ENCODE measurements at places on chromosomes 4 and X.

DNA sequence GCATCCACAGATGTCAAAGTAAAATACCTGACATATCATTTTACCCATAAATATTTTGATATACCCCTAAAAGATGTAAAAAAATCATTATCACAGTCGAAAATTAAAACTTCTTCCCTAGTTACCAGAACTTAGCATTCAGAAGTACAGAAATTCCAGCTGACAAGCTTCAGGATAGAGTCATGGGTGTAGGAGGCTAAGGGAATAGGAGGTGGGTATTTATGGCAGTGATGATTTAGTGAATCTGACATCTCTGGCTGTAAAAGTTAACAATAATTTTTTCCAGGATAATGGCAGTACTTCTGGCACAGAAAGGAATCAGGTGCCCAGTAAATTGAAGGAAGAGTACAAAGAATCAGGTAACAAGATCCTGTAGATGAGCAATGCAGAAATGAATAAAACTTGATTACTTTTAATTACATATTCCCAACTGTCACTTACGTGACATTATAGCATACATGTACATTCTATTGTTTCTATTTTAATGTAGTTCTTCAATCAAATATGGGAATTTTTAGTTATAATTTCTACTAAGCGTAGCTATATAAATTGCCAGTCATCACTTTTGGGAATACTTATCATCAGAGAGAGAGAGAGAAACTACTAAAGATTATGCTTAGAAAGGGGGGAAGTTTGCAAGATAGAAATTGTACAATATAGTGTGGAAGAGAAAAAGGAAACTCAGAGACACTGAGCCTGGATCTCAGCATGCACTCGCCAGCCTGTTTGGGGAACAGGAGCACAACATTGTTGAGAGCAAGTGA is 143.4 kb downstream of the TMEM144 start:
- DNase-seq = no peak

- DNase-seq = peak; percentile 0
These were observed 37.8 kb downstream of the CNKSR2 start for GRCh38 chrX:21412029-21412428.

GRCh38 chr4:123480706-123481418 is 84.3 kb downstream of the SPRY1 start:
- DNase-seq = no peak

- DNase-seq = peak; percentile 36
These were observed 3.4 kb downstream of the ATP1B4 start for GRCh38 chrX:120365320-120365719.

GRCh38 chr4:185722029-185722316 is 90.0 kb downstream of the SORBS2 start:
- DNase-seq = no peak

DNA sequence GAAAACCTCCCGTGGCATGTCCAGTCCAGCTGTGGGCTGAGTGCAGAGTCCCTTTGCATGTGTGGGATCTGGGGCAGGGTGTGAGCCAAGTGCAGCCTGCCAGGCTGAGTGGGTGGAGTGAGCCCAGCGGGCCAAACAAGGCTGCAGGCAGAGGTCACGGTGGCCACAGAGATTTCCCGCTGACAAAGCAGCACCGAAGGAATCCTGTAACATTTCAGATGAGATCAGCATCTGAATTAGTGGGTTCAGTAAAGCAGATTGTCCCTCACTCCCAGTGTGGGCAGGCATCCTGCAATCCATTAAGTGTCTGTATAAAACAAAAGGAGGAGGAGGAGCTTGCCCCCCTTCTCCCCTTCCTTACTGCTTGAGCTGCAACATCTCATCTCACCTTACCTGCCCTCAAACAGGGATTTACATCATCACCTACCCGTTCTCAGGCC is 324.4 kb downstream of the FAT4 start:
- no peak for DNase-seq

- no peak for DNase-seq
These were observed 162.2 kb downstream of the DCHS2 start for GRCh38 chr4:154329268-154329868.

DNA sequence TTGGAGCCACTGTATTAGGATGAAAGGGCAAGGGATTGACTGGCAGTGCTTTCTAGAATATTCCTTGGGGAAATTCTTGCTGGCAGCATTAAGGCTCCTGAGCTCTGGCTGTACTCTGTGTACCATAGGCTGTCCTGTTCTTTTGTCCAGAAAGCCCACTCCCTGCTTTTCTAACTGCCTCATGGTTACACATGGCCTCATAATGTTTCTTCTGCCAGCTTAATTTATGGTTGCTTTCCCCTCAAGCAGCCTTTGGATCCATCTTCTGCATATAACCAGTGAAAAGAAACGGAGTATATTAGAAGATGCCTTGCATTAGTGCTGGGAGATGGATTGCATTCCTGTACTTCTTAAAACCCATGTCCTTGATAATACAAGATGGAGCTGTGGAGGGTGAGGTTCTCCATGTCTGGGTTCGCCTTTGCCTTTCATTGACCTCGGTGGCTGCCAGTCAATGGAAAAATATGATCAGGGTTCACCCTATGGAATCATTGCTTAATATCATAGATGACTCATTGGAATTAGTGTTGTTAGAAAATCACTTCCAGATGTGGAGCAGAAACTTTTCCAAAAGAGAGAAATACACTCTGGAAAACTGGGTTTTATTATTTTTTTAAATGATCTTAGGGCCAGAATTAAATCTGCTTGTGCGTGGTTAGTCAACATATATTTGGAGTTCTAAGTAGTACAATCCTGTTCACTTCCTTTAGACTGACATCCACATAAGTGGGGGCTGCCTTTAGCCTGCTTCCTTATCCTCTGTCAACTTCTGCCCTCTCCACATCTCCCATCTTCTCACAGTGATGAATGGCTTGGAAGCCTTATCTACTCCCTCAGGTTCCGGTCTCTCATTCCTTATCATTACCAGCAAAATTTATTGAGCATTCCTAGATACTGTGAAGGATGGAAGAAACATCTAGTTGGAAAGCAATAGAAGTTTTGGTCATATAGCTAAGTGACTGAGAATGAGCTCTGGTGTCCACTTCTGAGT is 24.9 kb downstream of the DOCK11 start:
- DNase-seq = no peak

DNA sequence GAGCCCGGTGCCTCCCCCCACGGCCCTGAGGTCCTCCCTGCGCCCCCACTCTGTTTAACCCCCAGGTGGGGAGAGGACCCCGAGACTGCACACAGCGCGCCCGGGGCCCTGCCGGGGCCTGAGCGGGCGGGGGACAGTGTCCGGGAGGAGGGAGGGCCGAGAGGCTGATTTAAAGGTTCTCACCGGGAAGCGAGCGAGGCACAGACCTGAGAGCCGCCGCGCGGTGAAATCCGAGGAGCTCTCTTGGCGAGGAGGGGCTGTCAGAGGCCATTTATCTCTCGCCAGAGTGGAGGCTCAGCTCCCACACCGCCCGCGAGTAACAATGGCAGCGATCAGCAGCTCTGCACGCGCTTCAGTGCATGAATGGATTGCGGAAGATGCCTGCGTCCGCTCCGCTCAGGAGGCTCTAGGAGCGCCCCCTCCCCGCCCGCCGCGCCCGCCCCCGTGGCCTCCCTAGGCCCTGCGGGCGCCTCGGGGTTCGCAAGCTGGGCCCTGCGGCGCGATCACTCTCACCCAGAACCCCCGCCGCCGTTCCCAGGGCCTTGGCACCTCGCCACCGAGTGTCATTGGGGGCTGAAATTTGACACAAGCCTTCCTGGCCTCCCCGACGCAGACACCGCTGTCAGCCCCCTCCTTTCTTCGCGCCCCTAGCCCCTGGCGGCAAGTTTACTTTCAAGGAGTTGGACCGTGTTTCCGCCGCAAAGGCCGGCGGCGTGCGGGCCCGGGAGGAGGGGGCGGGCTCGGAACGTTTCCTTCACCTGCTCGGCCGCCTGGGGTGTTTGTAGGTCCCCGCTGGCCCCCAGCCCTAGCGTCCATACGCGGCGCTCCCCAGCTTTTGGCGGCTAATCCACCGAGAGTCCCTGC is 48.7 kb upstream of the BCOR start:
- DNase-seq = peak; percentile 52

DNA sequence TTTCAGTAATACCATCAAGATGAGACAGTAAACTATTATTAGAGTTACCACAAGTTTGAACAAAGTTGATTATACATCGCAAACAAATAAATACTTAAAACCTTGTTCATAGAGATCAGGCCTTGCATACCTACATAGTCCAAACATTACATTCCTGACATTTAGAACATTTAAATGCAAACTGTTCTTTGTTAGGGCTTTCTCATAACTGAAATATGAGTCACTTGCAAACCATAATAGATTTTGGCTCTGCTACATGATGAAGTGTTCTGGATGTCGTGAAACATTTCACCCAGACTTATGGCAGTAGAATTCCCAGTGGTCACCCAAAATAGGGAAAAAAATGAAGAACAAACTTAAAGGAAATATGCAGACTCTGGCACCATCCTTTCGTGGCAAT is 75.0 kb downstream of the FAT4 start:
- peak; percentile 84 for DNase-seq

DNA sequence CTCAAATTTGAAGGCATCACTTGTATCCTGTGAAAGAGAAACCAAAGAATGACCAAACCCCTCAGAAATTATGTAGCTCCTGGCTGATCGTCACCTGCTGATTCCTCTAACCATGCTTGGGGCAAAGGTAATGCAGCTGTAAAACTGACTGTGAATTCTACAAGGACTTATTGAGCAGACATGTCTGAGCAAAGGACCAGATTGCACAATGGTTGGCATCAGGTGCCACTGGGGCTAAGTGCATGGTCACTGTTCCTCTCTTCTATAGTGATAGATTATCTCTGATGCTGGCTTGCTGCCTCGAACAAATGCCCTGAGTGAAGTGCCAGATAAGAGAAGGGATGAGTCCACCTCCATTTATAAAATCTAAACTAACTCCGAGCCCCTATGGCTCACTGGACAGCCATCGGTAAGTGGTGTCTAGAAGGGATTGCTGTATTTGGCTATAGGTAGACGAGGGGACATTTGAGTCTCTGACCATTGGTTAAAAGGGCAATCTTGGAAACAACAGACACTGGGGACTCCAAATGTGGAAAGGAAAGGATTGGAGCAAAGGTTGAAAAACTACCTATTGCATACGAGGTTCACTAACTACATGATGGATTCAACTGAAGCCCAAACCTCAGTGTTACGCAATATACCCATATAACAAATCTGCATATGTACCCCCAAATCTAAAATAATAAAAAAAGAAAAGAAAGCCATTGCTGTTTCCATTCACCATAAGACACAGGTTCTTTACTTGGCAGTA is 110.7 kb upstream of the IGSF1 start:
- DNase-seq = no peak

DNA sequence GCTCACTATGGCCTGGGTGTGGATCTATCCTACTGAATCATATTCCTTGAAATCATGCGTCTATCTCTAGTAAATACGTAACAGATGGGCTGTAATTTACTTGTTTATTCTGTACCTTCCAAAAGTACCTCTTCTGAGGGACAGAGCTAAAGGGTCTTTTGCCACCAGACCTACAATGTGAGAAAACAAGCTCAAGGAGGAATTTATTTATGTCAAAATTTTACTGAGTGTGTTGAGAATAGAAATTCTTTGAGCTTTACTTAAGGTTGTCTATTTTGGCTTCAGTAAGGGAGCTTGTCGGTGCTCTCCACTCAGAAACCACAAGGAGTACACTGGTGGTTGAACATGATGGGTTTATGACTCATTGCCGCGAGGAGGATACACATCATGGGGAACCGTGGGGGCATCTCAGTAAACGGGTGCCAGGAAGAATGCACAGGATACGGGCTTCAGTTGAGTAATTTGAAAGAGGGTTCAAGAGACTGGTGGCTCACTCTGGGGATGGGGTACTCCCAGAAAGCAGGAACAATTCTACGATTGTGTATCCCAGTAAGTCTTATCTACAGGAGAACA is 3.0 kb downstream of the ANK2 start:
- DNase-seq = no peak

DNA sequence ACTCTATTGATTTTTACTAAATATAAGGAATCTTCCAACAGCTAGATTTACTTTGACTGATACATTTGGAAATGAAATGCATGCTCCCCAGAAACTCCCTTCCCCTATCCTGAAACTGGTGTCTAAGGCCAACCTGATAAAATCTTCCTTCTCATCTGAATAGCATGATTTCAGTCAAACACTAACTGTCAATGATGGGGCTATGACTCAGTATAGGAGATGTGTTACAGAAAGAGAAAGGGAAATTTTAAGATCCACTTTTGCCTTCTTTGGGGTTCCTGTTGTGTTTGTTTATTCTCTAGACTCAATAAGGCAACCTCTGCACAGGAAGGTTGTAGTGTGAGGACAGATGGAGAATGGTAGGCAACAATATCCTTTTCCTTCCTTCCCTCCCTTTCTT is 160.7 kb downstream of the MOSPD2 start:
- no peak for DNase-seq

- no peak for DNase-seq
These were observed 66.7 kb upstream of the LNX1 start for GRCh38 chr4:53658029-53658428.

DNA sequence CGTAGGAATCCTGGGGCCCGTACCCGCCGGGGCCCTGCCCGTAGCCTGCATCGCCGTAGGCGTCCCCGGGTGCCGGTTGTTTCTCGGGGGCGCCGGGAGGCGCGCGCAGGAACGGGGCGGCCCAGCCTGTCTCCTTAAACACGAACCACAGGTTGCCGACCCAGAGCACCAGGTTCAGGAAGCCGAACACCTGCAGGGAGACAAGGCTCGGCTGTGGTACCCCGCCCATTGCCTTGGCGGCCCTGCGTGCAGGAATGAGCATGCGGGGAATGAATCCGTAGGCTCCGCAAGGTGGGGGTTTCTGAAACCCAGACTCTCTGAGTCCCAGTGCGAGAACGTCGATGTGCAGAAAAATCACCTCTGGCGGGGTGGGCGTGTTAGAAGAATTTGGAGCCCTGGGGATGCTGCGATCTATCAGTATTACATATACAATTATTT is 5.4 kb upstream of the PRICKLE3 start:
- no peak for DNase-seq

GRCh38 chrX:132483488-132483887 is 5.3 kb downstream of the MBNL3 start:
- no peak for DNase-seq

- DNase-seq = peak; percentile 57
These were observed 6.2 kb upstream of the CXCL13 start for GRCh38 chr4:77599378-77599777.

DNA sequence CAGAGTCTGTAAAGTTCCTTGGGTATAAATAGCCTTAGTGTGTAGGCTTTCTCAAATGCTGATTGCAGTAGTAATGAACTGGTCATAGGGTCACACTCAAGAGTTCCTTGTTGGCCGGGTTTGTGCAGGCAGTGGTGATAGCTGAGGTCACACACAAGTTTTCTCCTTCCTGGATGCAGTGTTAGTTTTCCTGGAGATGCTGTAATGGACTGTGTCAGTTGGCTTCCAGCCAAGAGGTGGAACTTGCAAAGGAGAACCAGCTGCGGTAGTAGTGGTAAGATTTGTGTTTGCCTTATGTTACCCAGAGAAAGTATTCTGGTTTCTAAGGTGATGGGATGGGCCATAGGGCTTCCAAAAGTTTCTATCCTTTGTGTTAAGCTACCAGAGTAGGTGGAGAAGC is 409.8 kb upstream of the FRG1 start:
- DNase-seq = no peak
